Fibroblast of skin of abdomen (primary cell): ENCODE measurements at places on chromosomes 7 and 10.

GRCh38 chr7:128381161-128381821 is 19.8 kb upstream of the PRRT4 start:
- DNase-seq, result no peak

GRCh38 chr7:108592646-108593201 is 23.1 kb downstream of the DNAJB9 start:
- DNase-seq, result peak; percentile 16

DNA sequence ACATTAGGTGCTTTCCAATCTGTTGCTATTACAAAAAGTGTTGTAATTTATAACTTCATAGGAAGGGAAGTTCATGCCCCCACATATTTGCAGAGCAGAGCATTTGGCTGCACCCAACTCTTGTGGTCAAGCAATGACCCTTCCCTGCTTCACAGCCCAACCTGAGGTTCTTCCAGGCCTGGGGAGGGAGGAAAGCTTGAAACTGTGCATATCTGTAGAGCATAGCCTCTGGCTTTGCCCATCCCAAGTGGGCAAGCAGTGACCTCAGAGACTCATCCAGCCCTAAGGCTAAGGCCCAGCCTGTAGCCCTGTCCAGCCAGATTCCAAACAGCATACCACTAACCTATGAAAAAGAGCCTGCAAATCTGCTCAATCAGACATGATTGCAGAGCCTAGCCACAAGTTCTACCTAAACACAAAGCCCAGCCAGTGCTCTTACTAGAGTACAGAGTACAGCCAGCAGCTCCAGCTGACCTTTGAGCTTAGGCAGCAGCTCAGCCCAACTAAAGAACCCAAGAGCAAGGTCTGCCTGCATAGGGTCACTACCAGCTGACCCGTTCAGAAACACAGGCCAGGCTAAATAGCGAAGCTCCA is 14.4 kb upstream of the GSTK1 start:
- DNase-seq, result no peak

- DNase-seq, result peak; percentile 49
Measured at GRCh38 chr10:7407368-7408290, 3.2 kb downstream of the SFMBT2 start.

GRCh38 chr10:114876602-114877300 is 55.2 kb downstream of the FHIP2A start:
- peak; percentile 53 for DNase-seq

DNA sequence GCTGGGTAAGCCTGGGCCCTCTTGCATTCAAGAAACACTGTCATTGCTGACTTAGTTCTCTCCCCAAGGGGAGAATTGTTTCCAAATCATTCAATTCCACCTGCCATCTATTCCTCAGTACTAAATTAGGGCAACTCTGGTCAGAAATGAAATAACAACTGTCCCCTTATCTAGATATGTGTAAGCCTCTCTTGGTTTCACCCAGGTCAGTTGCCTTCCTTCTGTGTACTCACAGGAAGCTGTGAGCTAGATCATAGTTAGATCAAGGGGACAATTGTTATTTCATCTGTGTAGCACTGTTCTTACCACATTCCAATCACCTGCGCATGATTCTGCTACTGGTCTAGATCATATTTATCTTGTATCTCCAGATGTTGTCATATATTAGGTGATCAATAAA is 483.0 kb upstream of the SORCS1 start:
- DNase-seq, result no peak

- no peak for DNase-seq
Measured at GRCh38 chr10:78494179-78494578, 460.5 kb downstream of the RPS24 start.

DNA sequence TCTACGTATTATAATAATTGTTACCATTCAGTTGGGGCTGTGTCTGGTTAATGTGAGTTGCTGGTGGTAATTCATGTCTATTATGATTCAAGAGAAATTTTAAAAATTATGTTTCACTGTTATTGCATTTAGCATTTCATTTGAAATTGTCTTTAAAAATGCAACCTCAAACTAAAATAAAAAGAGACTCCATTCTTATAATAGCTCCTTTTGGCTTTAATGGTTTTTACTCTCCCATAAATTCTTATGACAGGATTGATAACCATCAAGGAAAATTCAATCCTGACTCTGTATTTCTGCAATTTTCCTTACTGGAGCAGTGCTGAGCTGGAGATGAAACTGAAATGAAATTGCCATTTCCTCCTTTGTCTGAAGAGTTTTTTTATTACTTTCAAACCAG is 262.7 kb downstream of the REEP3 start:
- no peak for DNase-seq

DNA sequence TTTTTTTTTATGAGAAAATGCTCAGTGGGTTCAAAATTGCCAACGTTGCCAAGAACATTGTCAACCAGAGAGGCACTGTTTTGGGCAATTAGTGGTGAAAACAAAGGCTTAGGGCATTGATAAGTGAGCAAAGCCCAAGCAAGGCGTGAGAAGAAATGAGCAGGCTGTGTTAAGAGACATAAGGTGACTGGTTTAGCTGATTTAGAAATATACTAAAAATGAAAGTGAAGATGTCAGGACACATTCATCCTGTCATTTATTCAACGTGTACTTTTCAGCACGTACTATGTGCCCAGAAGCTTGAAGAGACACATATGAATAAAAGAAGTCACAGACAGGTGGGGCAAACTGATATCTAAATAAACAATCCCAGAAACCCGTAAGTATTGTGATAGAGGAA is 31.8 kb downstream of the AOAH start:
- no peak for DNase-seq

GRCh38 chr10:126933116-126933515 is 27.9 kb downstream of the DOCK1 start:
- no peak for DNase-seq

- DNase-seq, result peak; percentile 90
Measured at GRCh38 chr7:131103997-131104396, 223.7 kb upstream of the MKLN1 start.

GRCh38 chr10:63128443-63128842 is 4.7 kb upstream of the NRBF2 start:
- DNase-seq, result peak; percentile 67

GRCh38 chr7:24932815-24933214 is 47.2 kb downstream of the OSBPL3 start:
- DNase-seq, result no peak

GRCh38 chr7:32500922-32501341 is 5.6 kb downstream of the AVL9 start:
- DNase-seq, result peak; percentile 78

DNA sequence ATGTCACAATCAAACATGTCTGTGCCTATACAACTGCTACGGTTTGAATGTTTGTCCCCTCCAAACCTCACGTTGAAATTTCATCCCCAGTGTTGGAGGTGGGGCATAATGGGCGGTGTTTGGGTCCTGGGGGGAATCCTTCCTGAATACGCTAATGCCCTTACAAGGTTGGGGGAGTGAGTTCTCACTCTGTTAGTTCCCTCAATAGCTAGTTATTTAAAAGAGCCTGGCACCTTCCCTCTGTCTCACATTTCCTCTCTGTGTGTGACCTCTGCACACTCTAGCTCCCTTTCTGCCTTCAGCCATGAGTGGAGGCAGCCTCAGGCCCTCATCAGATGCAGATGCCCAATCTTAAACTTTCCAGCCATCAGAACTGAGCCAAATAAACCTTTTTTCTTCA is 129.5 kb downstream of the GRM8 start:
- no peak for DNase-seq

DNA sequence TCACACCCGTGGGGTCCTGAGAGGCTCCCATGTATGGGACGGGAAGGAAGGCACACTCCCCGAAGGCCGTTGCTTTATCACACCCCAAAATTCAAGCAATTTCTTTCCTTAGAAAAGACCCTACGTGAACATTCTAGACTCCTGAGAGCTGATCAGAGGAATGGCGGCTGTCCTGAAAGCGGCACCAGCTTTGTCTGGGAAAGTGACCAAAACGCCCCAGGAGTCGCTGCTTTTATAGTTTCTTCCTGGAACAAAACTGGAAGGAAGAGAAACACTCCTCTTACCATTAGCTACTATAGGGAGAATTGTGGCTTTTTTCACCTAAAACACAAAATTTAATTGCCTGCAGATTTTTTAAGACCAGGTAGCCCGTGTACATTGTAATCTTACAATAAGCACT is 261.8 kb upstream of the RNF32 start:
- no peak for DNase-seq

GRCh38 chr10:117425974-117426566 is 50.8 kb upstream of the PDZD8 start:
- DNase-seq, result no peak

GRCh38 chr10:127906548-127907377 is at the start of gene PTPRE:
PTPRE (plus strand) TSS chr10:127907103; CDS start chr10:128040882, 133,779 bp downstream.
- DNase-seq, result peak; percentile 38

GRCh38 chr7:2301511-2301863 is 12.8 kb downstream of the SNX8 start:
- no peak for DNase-seq

DNA sequence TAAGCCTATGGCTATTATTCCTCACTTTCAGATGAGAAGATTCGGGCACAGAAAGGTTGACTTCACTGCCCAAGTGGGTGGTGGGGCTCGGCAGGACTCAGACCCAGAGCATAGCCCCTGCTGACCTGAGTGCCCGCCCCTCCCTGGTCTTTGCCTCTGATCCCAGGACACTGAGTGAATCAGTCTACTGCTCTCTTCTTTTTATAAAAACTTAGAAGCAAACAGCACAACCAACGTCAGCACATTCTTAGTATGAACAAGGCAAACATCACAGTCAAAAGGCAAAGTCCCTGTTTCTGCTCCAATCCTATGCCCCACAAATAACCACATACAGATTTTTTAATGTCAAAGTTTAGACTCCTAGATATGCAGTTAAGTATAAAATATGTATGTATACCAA is 237.8 kb downstream of the ZMYND11 start:
- peak; percentile 68 for DNase-seq

DNA sequence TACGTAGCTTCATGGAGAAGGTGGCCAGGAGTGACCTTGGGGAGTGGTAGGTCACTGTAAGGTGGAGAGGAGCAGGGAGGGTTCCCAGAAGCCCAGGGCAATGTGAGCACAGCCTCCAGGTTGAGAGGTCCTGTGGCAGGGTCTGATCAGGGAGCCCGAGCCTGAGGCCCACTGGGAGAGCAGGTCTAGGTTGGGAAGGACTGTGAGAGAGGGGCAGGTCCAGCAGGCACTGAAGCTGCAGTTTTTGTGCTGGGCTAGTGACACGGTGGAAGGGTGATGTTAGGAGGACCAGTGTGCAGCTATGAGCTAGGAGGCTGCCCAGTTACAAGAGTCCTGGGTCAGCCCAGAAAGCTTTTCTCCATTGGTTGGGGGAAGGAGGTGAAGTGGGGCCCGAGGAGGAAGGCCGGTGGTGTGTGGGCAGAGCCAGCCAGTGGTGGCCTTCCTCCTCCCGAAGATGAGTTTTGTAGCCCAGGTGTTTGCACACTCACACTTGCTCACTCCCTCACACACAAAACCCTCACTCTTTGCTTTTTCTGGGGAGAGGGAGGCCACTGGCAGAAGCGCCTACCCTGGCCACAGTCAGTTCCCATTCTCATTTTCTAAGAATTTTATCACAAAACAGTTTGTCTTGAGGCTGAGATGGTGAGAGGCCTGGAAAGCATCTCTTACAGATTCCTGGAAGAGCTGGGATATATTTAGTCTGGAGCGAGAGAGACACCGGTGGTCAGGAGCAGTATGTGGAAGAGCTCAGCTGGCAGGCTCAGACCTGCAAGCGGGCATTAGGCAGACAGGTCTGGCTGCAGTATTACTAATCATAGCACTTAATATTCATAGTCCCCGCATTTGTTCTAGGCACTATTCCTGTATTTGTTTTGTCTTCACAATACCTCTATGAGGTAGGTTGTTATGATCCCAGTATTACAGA is 57.1 kb downstream of the ZNF467 start:
- no peak for DNase-seq

- DNase-seq, result no peak
Measured at GRCh38 chr10:71693377-71693776, 26.2 kb downstream of the C10orf105 start.

- no peak for DNase-seq
Measured at GRCh38 chr7:51315393-51316261, 982 bp downstream of the COBL start.

DNA sequence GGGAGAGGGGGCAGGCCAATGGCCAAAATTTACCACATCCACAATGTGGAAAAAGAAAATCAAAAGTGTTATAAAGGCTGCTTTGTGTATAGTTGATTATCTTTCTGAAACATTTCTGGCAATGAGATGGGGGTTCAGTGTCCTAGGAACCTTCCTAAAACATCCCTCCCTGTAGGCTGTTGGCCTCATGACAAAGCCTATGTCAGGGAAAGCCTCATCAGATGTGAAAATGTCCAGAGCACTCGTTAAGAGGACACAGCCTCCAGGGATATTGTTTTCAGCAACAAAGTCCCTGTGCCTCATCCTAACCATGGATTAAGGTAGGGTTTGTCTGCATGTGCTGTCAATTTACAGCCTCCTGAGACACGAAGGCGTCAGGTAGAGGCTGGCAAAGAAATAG is 17.0 kb downstream of the SUN3 start:
- DNase-seq, result no peak

DNA sequence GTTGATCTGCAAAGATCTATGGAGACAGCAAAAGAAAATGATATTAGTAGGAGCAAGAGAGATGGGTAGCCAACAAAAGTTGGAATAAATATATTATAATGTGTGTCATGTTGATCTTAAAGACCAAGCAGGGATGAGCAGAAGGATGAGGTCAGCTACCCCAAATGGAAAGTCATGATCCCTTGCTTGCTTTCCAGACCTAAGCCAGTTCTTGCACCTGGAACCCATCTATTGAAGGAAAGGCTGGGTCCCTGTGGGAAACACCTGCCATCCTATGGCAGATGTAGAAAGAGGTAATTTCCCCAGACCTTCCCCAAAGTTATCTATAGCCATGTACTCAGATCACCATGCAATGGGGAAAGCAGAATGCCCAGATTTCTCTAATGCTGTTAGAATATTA is 52.5 kb downstream of the LYZL2 start:
- no peak for DNase-seq
